ENCODE measurements at places on chromosomes 11 and 22. TPM values are rescaled to one million over a fixed set of nuclear protein-coding genes. Genes with fewer than 3 reads are reported as not detected.

DNA sequence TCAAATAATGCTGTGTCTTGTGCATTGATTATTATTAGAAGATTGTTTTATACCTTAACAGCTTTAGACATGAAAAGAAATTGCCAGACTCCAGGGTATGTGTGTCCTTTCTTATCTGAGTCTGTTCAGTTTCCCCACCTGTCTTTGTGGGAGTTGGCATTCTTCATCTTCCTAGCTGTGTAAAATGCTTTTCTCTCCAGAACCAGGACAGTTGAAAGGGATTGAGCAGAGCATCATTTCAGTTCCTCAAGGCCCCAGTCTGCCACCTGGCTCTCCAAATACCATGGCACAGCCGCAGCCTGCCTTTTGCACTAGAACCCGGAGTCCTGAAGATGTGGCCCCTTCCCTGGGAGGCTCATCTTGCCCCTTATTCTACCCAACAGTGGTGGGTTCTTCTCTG, 851.9 kb downstream of the NTM start:
- H3K27ac ChIP-seq = no peak overlapping the region
- H3K4me1 ChIP-seq = no peaks in the 10 kb centered on the region
- H3K36me3 ChIP-seq = no peaks in the 10 kb centered on the region
- no peak overlapping the region for H3K4me3 ChIP-seq
- peaks cover 10% of the 10 kb centered on the region for H3K27me3 ChIP-seq

DNA sequence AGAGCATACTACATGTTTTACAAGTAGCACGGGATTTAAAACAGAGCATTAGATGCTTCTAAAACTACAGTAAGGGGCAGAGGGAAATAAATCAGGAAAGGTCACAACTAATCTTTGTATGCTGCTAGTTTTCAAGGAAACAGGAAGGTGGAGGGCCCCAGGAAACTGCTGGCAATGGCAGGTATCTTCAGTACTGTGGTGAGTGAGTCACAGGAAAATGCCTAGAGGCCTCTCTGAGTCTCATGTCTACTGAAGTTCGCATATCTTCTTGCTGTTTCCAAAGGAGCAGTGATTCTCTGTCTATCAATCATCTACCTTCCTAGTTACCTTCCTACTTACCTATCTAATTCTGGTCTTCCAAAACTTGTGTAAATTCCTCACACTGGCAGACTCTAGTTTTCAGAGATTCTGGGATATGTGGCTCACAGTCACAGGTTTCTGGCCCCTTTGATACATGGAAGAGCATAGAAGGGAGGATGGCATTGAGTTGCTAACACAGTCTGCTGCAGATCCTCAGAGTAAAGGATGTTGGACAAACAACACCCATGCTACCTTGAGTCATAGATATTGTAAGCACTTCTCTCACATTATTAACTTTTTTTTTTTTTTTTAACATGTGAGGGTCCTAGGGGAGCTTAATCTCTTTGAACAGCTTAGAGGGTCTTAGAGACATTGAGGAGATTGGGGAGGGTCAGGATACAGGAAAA, 58.8 kb upstream of the SYN3 start:
- H3K27me3 ChIP-seq = no peaks in the 10 kb centered on the region
- no peaks in the 10 kb centered on the region for H3K4me1 ChIP-seq
- H3K36me3 ChIP-seq = no peaks in the 10 kb centered on the region
- peak; percentile 29 for DNase-seq
- no peak overlapping the region for H3K27ac ChIP-seq

GRCh38 chr11:83241291-83241946, 44.7 kb downstream of the CCDC90B start:
- H3K27me3 ChIP-seq = no peaks in the 10 kb centered on the region
- no peaks in the 10 kb centered on the region for H3K4me1 ChIP-seq
- no peaks in the 10 kb centered on the region for H3K36me3 ChIP-seq
- DNase-seq = peak; percentile 86
- no peak overlapping the region for H3K4me3 ChIP-seq

DNA sequence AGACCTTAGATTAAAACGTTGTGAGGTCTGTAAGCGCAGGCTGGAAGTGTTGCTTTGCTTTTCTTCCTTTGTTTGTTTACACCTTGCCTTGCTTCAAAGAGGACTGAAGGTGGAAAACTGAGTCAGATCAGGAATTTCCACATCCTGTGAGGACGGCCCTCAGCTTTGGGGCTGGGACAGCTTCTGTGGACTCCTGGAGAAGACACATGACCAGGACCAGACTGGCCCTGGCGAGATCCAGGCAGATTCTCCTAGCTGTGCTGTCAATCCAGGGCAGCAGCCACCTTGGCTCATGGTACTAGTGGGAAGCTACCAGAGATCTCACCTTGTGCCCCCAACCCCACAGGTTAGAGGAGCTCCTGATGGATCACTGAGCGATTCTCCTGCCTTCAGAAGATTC, 1461.9 kb downstream of the TBC1D22A start:
- no peak overlapping the region for H3K4me3 ChIP-seq
- no peaks in the 10 kb centered on the region for H3K4me1 ChIP-seq
- H3K27me3 ChIP-seq = no peaks in the 10 kb centered on the region

DNA sequence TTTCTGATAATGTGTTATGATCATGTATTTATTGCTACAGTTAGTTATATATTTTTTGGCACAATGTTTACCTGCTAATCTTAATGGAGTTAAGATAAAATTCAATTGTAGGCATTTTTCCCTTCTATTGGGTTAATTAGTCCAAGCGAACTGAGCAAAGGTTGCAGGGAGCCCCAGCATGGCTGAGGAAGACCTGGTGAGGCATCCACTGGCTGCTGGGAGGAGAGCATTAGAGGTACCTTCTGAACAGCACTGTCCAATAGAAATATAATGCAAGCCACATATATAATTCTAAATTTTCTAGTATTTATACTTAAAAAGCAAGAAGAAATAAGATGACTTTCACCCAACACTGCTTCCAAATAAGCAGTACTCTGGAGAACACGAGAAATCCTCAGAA, 689 bp upstream of the TMEM126A start:
- no peaks in the 10 kb centered on the region for H3K27me3 ChIP-seq
- peak overlapping the region; percentile 76 for H3K4me3 ChIP-seq
- H3K4me1 ChIP-seq = peaks cover 25% of the 10 kb centered on the region

DNA sequence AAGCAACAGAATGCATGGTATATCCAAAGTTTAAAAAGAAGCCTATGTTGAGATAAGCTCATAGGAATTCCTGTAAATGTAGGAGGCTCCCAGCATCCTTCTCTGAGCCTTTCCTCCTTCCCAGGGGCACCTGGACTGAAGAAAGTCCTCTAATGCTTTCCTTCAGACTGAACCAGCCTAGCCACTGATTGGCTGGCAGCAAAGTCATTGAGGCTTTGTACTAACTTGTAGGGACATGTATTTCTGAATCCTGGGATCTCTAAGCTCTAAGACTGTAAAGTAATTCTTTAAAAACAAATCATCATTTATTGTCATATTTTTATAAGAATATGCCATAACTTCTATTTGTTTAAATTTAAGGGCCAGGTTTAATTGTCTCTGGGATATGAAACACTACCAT, 23.9 kb upstream of the PANX1 start:
- H3K4me1 ChIP-seq = no peaks in the 10 kb centered on the region
- H3K4me3 ChIP-seq = no peak overlapping the region
- H3K36me3 ChIP-seq = peaks cover 6% of the 10 kb centered on the region

GRCh38 chr22:49066619-49067018, 761.1 kb downstream of the BRD1 start:
- no peaks in the 10 kb centered on the region for H3K36me3 ChIP-seq
- H3K27me3 ChIP-seq = no peaks in the 10 kb centered on the region
- DNase-seq = no peak
- H3K4me1 ChIP-seq = no peaks in the 10 kb centered on the region

DNA sequence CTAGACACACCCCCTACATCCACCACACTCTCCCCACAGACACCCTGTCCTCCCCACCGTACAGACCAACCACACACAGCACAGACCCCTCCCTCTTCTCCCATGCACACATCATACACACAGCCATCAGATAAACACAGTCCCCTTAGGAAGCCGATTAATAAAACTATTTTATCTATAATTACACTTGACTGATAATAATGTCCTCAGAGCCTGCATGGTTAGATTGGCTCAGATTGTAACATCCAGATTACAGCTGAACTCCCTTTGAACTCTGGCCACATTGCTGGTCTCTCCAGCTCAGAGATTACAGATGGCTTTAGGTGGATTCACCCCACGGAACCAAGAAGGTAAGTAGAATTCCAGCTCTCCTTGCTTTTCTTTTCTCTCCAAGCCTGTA, 9.5 kb upstream of the ELF5 start:
- no peaks in the 10 kb centered on the region for H3K4me1 ChIP-seq
- no peaks in the 10 kb centered on the region for H3K27me3 ChIP-seq
- H3K36me3 ChIP-seq = no peaks in the 10 kb centered on the region
- no peak for DNase-seq
- no peak overlapping the region for H3K27ac ChIP-seq
- H3K4me3 ChIP-seq = no peak overlapping the region

DNA sequence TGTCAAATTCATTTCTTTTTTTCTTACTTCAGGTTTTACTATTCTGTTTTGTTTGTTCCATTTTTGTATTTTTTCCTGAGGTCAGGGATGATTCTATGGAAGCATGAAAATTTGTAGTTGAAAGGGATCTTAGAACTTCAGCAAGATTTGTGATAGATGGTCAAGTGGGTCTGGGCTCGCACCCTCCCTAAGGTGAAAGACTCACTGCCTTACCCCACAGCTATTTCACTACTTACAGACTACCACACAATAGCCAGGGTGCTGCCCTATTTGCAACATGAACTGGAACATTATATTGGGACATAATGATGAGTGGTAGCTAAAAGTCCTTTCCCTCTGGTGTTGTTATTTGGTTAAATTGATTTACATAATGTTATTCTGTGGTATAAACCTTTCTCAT, 62.6 kb downstream of the MAML2 start:
- H3K4me1 ChIP-seq = peaks cover 40% of the 10 kb centered on the region
- H3K27me3 ChIP-seq = no peaks in the 10 kb centered on the region
- H3K36me3 ChIP-seq = no peaks in the 10 kb centered on the region
- peak overlapping the region; percentile 55 for H3K27ac ChIP-seq
- DNase-seq = no peak
- H3K4me3 ChIP-seq = no peak overlapping the region

- peak overlapping the region; percentile 93 for H3K27ac ChIP-seq
- H3K4me1 ChIP-seq = peaks cover 75% of the 10 kb centered on the region
- no peaks in the 10 kb centered on the region for H3K27me3 ChIP-seq
These were observed 3.6 kb downstream of the C11orf68 start for GRCh38 chr11:65915101-65915820.

DNA sequence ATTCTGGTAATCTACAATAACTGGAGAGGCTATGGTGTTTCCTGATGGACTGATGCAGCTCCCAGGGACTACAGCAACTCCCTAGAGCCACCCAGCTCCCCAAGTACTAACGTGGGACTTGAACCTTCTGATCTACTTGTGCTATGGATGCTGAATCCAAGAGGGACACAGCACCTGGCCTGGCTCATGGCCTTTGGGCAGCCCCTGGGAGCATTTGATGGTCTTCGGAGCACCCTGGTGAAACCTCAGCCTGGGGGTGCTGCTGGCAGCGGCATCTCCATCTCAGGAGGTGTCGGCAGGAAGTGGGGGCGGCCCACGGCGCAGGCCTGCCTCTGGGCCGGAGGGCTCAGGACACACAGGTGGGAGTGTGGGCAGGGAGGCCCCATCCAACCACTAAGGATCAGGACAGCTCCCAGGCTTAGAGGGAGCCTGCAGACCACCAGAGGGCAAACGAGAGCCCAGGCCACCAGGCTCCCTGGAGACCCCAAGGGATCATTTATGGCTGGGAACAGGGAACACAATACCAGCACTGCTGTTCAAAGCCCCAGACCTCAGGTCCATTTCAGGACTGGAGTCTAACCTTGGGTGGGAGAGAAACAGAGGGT, 8.7 kb downstream of the EHD1 start:
- peak overlapping the region; percentile 81 for H3K27ac ChIP-seq
- no peak for DNase-seq
- peaks cover 45% of the 10 kb centered on the region for H3K36me3 ChIP-seq
- no peaks in the 10 kb centered on the region for H3K27me3 ChIP-seq
- H3K4me1 ChIP-seq = peaks cover 81% of the 10 kb centered on the region
- H3K4me3 ChIP-seq = peak overlapping the region; percentile 31

Gene FAM111B
- 26.7 TPM for total RNA-seq

Gene SAA4
- total RNA-seq = not detected

Gene TUBA8
- 1.9 TPM for total RNA-seq

Gene OLFML1
- total RNA-seq = not detected

Gene PHOX2A
- not detected for total RNA-seq
